ENCODE measurements at places on chromosomes 7 and 10. TPM values are rescaled to one million over a fixed set of nuclear protein-coding genes. Genes with fewer than 3 reads are reported as not detected.

Gene HHEX
- 0.09 TPM for polyA plus RNA-seq

Gene UPK3B
- not detected for polyA plus RNA-seq

Gene TET1
- polyA plus RNA-seq: 1.5 TPM

Gene CHN2
- 11.1 TPM for polyA plus RNA-seq

Gene FOXI2
- polyA plus RNA-seq: not detected

Gene DIP2C
- 0.32 TPM for polyA plus RNA-seq

Gene NEUROG3
- not detected for polyA plus RNA-seq

Gene ITGA8
- polyA plus RNA-seq: not detected

Gene TBXAS1
- 0.41 TPM for polyA plus RNA-seq
